ENCODE measurements at places on chromosomes 4 and X.

GRCh38 chrX:52424656-52425055 is 55.8 kb downstream of the XAGE2 start:
- DNase-seq = no peak

GRCh38 chrX:108254636-108255035 is 163.1 kb downstream of the ATG4A start:
- no peak for DNase-seq

DNA sequence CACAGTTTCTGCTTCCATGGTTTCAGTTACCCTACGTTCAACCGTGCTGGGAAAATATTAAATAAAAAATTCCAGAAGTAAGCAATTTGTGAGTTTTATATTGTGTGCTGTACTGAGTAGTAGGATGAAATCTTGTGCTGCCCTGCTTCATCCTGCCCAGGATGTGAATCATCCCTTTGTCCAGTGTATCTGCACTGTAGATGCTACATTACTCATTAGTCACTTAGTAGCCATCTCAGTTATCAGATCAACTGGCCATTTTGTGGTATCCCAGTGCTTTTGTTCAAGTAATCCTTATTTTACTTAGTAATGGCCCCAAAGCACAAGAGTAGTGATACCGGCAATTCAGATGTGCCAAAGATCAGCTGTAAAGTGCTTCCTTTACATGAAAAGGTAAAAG is 97.9 kb downstream of the COX18 start:
- DNase-seq = no peak

DNA sequence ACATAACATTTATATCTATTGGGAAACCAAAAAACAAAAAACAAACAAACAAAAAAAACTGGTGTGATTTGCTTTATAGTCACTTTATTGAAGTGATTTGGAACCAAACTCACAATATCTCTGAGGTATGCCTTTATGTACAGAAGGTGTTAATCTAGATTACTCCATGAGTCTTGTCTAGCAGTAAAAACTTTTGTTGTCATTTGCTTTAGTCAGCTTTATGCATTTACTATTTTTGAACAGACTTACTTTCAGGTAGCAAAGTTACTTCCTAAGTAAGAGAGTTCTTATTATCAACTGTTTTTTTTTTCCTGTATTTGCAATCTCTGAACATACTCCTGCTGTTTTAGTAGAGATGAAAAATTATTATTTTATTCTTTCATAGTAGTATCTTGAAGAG is 39.5 kb downstream of the RAP1GDS1 start:
- DNase-seq = no peak

DNA sequence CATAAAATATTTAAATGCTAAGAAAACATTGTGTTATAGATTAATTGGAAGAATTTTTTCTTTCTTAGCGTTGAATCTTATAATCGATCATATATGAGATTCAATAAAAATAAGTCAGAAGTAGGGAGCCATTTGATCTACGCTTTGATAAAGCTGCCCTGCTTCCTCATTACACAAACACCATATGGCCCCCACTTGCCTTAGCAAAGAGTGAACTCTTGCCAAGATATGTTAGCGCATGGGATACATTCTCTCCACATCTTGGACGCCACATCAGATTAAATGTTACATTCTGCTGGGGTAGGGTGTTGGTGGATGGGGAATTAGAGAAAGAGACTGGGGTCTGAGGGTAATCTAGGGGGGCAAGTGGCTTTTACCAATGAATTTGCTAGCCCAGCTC is 207.7 kb upstream of the MID1 start:
- no peak for DNase-seq

- no peak for DNase-seq
These were observed 42.8 kb downstream of the FHL1 start for GRCh38 chrX:136190038-136190713.

DNA sequence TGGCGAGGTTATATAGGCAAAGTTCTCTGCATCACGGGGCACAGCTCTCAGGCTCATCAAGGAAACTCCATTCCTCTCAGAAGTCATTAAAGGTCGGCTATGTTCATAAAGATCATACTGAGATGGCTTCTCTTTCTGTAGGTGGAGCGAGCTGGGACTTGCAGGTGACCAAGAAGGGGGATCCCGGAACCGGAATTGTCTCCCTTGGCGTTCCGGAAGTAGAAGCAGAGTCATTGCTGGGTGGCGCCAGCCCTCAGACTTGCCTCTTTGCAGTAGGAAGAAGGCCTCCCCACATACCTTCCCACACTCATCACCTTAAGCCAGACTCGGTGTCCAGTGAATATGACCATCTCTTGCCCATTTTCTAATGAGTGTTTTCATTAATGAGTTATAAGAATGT is 17.9 kb upstream of the HPGD start:
- DNase-seq = no peak

GRCh38 chr4:90486346-90486745 is 359.2 kb downstream of the CCSER1 start:
- DNase-seq = no peak

DNA sequence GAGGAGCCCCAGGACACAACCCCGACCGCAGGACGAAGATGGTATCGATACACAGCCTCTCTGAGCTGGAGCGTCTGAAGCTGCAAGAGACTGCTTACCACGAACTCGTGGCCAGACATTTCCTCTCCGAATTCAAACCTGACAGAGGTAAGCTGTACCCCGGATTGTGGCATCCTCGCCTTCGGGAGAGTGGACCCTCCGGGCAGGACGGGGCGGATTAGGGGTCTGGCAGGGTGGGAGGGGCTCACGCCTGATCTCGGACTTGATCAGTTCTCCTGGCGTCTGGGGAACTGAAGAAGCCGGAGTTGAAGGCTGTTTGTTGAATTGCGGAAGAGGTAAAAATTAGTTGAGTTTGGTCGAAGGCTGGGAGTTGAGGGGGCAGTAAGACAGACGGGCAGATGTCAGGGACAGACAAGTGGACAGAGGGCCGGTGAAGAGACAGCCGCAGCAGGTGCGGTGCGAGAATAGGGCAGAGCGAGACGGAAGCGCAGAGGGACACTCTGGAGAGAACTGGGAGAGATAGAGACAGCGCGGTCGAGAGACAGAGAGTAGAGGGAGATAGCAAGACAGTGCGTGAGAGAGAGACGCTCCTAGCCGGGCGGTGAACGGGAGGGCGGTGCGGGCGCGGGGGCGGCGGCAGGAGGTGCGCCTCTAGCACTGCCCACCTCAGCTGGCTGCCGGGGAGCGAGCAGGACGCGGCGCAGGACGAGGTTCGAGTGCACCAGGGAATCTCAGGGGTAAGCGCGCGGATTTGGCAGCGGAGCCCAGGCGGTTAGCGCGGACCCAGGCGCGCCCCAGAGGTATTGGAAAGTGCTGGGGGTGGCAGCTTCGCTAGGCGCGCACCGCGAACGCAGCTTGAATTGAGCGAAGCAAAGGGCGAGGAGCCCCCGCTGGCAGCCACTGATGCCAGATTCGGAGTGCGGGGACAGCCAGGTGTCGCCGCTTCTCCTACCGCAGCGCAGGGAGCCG is 23.9 kb downstream of the ARHGAP36 start:
- no peak for DNase-seq

DNA sequence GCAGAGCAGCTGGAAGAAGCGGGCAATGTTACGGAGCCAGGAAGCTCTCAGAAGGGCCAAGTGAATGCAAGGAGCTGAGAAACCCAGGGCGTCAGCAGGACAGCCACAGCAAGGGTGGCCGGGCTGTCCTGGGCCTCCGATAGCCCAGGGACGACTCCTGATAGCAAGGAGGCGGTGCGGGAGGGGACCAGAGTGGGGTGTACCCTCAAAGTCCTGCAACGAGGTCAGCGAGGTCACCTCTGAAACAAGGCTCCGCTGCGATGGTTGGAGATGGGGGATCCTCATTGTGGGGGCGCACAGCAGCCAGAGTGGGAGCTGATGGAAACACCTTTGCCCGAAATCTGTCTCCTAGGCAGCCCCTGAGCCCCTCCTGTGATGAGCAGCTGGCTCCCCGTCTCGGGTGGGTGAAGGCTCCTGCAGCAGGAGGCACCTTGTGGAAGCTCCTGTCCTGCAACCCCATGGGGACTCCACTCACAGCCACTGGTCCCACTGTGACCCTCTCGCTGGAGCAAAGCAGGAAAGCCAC is 4.3 kb upstream of the CCNQ start:
- DNase-seq = no peak

DNA sequence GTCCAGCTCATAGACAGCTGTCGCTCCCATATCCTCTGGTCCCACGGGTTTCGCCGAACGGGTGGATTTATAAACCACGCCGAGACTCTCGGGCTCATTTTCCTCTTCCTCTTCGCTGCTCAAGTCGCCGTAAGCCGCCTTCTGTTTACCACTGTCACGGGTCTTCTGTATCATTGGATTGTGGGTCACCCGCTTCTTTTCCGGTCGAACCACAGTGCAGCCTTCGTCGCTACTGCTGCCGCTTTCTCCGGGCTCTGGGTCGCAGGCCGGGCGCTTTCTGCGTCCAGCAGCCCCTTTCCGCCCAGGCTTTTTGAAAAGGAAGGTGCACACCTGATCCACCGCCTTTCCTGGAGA is 311 bp downstream of the RNF113A start:
- DNase-seq = no peak

- peak; percentile 85 for DNase-seq
These were observed 78.1 kb downstream of the RLIM start for GRCh38 chrX:74536152-74536831.

DNA sequence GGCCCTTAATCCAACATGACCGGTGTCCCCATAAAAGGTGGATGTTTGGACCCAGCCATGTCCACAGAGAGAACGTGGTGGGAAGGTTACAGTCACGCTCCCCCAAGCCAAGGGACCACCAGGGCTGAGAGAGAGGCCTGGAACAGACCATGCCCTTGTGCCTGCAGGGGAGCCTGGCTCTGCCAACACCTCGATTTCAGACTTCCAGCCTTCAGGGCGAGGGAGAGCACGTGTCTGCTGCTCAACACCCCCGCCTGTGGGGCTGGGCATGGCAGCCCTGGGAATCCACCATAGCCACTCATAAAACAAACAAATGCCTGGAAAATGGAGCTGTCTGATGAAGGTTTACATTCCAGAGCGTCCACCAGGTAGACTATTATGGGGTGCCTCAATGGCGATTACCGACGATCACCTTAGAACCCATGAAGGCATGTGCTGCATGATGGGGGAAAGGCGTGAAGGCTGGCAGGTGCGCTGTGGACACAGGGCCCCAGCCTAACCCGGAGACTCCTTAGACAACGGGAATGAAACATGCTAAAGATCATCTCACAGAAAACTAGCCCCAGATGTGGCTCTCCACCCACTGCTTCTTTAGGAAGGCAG is 42.3 kb upstream of the HMX1 start:
- DNase-seq = no peak

DNA sequence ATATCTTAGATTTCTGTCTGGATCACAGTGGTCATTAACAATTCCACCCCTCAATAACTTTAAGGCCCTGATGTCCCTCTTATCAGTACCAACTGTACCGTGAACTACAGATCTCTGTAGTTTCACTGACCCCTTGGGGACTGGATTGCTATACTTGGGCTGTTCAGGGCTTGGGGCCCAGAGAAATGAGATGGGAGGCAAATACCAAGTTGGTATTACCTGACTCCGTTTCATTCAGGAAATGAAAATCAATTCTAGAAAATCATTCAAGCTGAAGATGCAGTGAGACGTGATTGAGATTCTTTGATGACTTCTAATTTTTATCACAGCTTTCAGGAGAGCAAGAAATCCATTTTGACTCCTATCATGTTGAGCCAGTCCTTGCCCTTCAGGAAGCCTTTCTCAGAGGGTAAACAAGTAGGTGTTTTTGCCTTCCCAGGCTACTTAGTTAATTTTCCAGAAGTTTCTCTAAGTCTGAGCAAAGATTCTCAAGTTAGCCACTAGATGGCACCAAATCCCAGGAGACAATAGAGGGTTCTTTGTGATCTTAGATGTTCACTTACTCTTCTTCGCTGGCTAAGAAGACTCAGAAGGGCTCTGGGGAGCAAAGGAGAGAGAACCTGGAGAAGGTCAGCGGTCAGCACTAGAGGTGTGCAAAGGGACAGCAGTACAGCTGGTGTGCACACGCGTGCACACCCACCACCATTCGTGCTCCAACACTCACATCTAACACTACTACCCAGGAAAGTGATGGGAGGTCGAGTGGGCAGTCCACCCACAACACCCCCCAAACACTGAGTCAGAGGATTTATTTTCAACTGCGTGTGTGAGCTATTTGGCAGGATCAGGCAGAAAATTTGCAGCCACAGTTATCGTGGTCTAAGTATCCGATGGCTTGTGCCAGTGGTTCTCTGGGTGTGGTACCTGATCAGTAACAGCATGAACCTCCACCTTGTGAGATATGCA is 7.4 kb downstream of the HNRNPH2 start:
- DNase-seq = peak; percentile 85

- DNase-seq = peak; percentile 13
These were observed 55.5 kb downstream of the WFS1 start for GRCh38 chr4:6324999-6325787.

DNA sequence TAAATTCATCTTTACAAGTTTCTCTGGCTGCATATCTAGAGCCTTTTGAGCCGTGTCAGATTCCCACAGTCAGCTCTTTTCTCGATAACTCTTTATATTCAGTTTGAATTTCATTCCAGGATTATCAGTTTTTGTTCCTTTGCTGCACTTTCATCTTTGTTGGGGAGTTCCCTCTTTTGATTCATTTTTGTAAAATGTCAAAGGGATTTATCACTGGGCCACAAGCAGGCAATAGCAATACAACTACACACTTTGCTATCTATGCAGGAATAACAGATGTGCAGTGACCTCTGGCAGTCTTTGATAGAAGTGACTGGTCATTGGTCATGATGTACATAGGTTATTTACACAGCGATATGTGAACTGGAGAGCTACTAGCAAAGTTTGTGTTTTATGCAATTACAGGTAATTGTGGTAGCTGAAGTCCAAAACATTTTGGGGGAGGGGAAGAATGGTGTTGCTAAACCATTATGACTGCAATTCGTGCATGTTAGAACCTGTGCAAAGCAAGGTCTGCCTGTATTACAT is 43.8 kb downstream of the HPGDS start:
- DNase-seq = peak; percentile 27

- no peak for DNase-seq
These were observed 19.7 kb downstream of the CLRN2 start for GRCh38 chr4:17534705-17535104.

GRCh38 chrX:128992107-128992971 is 531.0 kb downstream of the SMARCA1 start:
- DNase-seq = no peak

DNA sequence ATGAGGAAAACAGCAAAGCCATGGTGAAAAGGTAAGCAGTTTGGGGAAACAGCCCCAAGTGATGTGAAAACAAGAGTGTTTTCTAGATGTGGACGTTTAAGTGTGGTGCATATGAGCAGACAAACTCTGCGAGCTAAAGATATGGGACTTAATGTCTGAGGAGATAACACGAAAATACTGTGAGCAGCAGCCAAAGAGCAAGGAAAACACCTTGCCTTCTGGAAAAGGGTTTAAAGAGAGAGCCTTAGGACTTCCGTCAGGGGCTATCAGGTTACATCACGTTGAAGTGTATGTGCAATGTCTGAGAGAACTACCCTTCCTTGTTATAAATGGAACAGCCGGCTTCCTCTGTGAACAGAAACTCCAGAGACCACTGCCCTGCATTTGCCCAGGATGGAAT is 54.2 kb downstream of the LEF1 start:
- peak; percentile 18 for DNase-seq

GRCh38 chr4:132596186-132596585 is 552.9 kb upstream of the PCDH10 start:
- DNase-seq = no peak

- no peak for DNase-seq
These were observed 40.1 kb upstream of the KLHL8 start for GRCh38 chr4:87260477-87260876.

GRCh38 chr4:52266537-52267137 is 215.5 kb downstream of the SPATA18 start:
- no peak for DNase-seq

- no peak for DNase-seq
These were observed 646.1 kb downstream of the RAPGEF2 start for GRCh38 chr4:159748834-159749444.

All from NCI-H1417 (cell line).